ENCODE measurements at places on chromosomes 5 and 9.

DNA sequence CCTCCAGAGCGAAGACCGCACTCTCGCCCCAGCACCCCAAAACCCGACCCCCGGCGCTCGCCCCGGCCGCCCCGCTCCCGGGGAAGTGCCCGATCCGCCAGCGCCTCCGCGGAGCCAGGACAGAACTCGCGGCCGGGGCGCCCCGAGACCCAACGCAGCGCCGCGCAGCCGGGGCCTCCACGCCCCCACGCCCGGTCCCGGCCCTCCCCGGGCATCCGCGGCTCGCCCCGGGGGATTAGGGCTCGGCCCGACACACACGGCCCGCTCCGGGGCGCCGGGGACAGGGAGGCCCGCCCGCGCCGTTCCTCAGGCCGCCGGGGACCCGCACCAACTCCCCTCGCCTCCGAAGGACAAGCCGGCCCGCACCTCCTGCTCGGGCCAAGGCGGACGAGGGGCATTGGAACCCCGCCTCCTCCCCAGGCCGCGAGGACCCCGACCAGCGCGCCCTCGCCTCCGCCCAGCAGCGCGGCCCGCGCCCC is 544 bp downstream of the FNBP1 start:
- DNase-seq = no peak

DNA sequence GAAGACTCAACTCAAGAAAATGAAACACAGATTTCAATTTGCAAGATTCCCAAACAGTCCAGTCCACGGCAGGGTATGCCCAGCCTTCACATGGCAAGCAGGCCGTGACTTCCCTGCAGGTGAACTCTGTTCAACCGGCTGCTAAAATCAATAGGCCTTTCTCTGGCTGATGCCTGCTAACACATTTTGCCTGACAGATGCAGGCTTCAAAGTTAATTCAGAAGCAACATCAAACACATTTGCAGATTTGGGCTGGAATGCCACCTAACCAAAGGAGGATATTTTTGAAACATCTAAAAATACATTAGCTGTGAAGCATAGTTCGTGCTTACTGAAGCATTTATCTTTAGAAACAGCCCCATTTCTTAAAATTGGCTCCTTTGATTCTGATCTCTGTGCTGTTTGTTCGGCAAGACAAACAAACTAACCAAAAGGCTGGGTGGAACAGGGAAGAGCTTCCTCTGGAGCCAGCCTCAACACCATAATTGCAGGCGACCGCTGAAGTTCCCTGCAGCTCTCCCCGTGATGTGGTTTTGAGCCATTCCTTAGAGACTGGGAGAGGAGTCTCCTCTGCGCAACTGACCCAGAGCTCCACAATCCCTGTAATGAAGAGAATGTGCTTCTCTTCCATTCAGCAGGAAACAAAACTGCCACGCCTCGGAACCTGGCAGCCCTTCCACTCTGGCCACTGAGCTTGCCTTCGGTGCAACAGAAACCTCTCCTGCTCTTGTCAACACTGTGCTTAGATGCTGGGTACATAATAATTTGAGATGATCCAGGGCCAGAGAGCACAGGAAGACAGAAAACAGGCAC is 126.5 kb downstream of the MYO10 start:
- DNase-seq = no peak

DNA sequence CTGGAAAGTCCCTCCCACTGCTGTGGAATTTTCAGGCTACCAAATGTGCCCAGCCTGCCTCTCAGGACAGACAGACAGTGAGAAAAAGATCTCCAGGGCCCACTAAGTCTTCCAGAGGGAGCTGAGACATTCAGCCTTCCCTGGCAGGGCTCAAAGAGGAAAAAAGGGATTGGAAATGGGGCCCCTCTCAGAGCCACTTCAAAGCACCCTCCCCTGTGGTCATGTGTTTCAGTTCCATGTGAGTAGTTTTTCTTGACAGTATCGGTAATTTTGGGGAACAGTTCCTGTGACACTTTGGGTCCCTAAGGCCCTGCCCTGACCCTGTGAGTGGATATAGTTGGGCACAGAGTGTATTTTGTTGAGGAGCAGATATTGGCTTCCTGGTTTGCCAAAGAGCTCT is 25.0 kb downstream of the LARP1 start:
- DNase-seq = no peak

DNA sequence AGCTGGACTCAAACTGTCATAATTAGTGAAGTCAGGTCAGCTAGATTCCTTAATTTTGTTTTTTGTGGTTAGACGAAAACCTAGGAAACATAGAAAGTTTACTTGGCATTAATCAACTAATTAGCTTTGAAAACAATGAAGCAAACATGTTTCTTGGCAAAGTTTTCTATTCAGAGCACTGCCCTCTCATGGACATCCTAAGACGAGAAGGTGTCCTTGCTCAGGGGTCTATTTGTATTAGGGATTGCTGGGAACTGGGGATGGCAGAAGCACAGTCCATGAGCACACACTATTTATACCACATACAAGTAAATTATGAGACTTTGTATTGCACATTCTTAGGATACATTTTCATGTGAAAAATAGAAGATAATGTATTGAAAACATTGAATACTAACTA is 49.7 kb downstream of the POC5 start:
- no peak for DNase-seq
